Inflammatory macrophage treated with lipopolysaccharide for 1 hour (primary cell): ENCODE measurements at places on chromosomes 7 and 10.

GRCh38 chr10:3526727-3527501 lies 258.1 kb downstream of the KLF6 start:
- DNase-seq: no peak

DNA sequence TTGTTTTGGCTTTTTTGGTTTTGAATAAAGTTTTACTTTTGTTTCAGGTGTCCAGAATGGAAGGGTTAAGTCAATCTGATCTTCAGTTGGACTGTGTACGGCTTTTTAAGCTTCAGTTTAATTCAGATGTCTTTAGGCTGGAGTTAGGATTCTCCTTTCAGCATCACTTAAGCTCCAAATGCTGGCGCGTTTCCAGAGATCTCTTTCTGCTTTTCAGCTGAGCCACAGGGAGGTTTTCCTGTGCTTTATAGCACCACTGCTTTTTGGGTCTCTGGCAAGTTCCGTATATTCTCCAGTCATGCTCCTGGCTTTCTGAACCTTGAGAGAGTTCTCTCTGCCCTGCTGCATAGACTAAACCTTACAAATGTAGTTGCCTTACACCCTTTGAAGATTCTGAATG lies 60.0 kb downstream of the VTI1A start:
- no peak for DNase-seq

DNA sequence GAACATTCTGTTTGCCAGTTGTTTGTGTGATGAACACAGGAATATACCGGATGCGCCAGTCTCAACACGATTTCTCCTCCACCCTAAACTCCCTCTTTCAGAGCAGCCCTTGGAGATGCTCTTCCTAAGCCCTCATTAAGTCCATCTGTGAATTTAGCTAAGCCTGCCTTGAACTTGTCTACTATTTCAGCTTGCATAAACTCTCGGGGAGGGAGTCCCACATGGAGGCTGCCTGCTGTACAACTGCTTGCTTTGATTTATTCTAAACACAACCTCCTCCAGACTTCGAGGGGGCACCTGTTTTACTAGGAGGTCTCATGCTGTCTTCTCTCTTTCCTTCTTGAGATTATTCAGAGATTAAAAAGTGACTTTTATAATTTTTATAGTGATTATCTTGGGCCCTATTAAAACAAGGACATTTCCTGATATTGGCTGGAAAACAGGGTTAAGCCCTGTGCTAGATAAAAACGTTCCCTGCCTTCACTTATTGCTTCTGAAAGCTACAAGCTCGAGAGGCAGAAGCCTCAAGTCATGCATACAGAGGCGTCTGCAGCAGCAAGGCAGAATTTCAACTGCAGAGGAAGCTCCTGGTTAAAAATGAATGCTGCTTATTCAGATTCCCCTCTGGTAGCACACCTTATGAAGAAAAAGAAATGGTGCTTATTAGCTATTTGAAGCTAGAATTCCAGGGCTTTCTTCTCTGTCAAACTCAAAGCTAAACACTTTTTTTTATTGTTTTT lies 174.3 kb downstream of the FANK1 start:
- DNase-seq: no peak

- DNase-seq: no peak
Measured at GRCh38 chr7:41121228-41121627, 581.7 kb downstream of the INHBA start.

- no peak for DNase-seq
Measured at GRCh38 chr10:15632456-15633091, 87.1 kb downstream of the ITGA8 start.

GRCh38 chr10:45376371-45376801 lies 2.4 kb downstream of the ALOX5 start:
- DNase-seq: peak; percentile 80

DNA sequence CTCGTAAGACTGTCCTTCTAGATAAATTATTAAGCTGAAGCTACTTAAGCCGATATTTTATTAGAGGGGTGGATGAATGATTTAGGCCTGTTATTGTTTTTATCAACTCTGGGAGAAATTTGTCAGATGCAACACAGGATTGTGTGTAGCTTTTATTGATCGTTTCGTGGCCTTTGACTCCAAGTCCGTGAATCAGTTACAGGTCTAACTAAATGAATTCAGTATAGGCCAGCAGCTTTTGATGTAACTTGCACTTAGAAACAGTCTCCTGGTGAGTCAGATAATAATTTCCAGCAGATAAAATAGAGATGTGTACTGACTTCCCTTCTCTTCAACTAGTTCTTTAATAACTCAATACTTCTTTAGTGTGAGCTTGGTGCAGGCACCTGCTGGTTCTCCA lies 341.7 kb upstream of the SMIM30 start:
- no peak for DNase-seq

DNA sequence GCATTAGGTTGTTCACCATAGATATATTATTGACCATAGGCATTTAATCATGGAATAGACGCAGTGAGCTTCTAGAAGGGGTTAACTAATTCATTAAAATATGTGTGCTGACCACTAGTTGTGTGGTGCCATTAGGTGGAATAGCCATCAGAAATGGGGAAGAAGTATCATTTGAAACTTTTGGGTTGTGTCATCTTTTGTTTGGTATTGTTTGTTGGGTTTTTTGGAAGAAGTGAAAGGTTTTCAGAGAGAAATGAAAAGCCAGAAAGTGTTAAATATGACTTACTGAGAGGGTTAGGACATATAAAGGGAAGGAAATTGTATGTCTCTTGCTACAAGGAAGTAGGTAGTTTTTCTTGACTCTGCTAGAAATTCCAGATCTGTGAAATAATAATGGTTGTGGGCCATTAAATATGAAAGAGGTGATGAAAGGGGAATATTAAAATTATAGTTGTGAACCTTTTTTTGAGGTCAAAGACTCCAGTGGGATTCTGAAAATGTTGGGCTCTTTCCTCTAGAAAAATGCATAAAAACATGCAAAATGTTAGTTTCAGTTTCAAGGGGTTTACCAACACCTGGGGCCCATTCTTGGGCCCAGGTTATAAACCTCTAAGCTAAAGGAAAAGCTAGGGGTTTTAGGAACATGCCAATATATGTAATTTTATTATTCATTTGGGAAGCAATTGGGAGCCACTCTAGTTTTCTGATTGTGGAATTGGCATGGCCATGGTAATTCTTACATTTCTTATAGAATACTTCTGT lies 348.5 kb downstream of the BBS9 start:
- DNase-seq: no peak

DNA sequence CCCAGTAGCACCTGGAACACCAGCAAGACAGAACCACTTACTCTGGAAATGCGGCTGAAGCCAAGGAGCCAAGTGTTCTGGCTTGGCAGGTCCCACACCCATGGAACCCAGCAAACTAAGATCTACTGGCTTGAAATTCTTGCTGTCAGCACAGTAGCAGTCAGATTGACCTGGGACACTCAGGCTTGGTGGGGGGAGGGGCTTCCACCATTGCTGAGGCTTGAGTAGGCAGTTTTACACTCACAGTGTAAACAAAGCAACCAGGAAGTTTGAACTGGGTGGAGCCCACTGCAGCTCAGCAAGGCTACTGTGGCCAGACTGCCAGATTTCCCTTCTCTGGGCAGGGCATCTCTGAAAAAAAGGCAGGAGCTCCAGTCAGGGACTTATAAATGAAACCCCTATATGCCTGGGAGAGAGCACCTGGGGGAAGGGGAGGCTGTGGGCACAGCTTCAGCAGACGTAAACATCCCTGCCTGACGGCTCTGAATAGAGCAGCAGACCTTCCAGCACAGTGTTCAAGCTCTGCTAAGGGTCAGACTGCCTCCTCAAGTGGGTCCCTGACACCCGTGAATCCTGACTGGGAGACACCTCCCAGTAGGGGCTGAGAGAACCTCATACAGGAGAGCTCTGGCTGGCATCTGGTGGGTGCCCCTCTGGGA lies 121.2 kb downstream of the MTERF1 start:
- no peak for DNase-seq

DNA sequence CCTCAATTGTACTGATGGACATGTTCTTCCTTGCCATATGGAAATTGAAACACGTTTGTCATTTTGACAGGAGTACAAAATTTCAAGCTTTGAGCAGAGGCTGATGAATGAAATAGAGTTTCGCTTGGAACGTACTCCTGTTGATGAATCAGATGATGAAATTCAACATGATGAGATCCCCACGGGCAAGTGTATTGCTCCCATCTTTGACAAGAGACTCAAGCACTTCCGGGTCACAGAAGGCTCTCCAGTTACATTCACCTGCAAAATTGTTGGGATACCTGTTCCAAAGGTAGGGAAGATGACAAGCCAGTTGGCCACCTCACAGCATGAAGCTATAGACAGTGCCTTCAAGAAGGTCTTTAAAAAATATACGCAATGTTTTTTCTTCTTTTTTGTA lies 43.1 kb downstream of the ATOH7 start:
- no peak for DNase-seq

DNA sequence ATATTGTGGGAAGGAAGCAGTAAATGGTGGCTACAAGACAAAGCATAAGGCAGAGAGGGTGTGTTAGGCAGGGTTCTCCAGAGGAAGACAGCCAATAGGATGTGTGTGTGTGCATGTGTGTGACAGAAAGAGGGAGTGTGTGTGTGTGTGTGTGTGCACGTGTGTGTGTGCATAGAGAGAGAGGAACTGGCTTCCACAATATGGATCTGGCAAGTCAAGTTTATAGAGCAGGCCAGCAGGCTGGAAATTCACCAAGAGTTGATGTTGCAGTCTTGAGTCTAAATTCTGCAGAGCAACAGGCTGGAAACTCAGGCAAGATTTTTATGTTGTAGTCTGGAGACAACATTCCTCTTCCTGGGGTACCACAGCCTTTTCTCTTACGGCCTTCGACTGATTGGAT lies 374.0 kb downstream of the TNS3 start:
- DNase-seq: no peak

DNA sequence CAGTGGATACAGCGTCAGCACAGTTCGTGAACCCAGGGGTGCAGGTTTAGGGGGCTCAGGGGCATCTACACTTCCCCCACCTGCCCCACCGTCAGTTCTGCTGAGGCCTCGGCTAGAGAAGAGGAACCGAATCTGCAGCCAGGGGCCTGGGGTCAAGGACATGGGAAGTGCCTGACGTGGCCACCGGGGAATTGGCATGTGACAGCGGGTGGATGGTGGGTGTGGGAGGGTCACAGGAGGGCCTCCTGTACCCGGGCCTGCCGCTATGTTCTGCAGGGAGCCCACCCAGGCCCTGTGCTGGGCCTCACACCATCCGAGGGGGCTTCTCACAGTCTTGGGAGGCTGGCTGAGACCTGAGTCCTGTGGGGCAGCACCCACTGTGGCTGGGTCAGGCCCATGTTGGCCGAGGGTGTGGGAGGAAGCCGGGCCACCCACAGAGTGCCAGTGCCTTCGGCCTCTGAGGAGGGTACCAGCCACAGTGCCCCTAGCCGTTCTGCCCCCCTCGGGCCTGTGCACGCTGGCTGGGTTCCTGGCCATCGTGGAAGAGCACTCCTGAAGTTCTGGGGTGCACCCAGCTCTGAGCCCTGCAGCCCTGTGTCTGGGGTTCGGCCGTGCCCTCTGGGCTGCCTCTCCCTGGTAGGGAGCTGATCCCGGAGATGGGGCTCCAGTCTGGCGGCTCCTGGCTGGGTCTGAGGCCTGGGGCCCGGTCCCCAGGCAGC lies 5.9 kb downstream of the TTYH3 start:
- DNase-seq: peak; percentile 80

DNA sequence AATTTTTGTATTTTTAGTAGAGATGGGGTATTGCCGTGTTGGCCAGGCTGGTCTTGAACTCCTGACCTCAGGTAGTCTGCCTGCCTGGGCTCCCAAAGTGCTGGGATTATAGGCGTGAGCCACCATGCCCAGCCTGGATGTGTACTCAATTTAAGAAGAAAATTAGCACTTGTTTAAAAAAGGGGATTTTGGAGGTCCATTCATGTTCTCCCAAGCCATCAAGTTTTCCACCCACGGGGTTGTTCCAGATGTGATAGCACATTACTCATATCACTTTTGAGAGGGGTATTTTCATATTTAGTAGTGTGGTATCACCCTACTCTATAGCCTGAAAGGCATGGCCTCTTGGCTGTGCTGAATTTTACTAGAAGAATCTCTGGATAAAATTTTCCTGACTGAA lies 10.5 kb upstream of the SLC26A3 start:
- DNase-seq: no peak

- peak; percentile 87 for DNase-seq
Measured at GRCh38 chr10:62038609-62039190, 137.2 kb downstream of the ARID5B start.

- no peak for DNase-seq
Measured at GRCh38 chr7:128928159-128928813, 9.4 kb upstream of the IRF5 start.

GRCh38 chr7:91427051-91427450 lies 162.8 kb downstream of the FZD1 start:
- no peak for DNase-seq
